Activated T-cell treated with anti-CD3 and anti-CD28 coated beads, Interleukin-2, amount 50 U/mL, for 72 hours (primary cell): ENCODE measurements at places on chromosomes 4 and X. TPM values are rescaled to one million over a fixed set of nuclear protein-coding genes. Genes with fewer than 3 reads are reported as not detected.

DNA sequence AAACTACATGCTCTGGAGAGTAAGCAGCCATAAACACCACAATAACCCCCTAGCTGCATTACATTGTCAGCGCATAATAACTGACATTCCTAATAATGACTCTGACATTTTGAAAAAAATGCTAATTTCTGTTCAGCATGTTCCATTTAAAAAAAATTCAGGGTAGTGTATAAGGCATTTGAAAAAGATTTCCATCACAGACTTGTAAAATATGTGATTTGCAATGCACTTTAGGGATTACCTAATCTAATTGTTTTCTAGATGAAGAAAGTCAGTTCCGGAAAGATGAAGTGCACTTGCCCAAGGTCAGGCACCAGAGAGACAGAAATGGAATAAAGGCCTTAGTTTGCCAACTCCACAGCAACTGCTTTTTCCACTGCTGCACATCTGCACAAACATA, 55.3 kb downstream of the FANCB start:
- no peaks in the 10 kb centered on the region for H3K4me1 ChIP-seq
- H3K4me3 ChIP-seq = no peak overlapping the region
- no peak overlapping the region for H3K27ac ChIP-seq
- H3K27me3 ChIP-seq = peaks cover 8% of the 10 kb centered on the region

Gene CPLX1
- total RNA-seq = 1.9 TPM

DNA sequence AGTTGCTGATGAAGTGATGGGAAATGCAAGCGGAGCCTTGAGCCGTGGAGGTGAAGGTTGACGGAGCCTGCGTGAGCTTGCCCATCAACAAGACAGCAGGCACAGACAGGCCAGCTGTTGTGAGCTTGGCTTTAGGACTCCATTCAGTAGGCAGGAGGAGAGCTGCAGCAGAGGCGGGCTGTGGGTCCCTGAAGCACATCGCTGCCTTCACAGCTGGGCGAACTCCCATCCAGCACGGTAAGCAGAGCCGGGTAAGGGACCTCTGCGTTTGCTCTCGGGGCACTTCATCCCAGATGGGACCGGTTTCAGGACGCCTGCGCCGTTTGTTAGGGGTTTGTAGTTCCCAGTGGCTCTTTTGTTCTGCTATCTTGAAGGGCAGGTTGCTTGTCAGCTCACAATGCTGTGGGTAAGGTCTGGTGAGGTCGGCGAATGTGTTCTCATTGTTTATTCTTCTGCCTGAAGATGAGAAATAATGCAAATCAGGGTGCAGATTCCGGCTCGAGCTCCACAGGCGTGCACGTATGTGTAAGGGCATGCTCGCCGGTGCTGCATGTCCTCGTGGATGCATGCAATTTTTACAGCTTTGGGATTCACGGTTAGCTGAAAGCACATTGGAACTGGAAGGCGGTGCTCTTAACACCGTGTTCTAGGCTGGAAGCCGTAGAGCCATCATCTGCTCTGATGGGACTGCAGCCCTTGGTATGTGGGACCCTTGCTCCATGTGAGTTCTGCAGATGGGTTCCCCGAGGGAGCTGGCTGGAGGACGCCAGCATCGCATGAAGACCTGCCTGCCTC, 54.6 kb upstream of the CLDN34 start:
- no peak overlapping the region for H3K4me3 ChIP-seq
- no peak overlapping the region for H3K27ac ChIP-seq
- H3K4me1 ChIP-seq = peaks cover 6% of the 10 kb centered on the region
- H3K27me3 ChIP-seq = peaks cover 53% of the 10 kb centered on the region
- H3K36me3 ChIP-seq = no peaks in the 10 kb centered on the region

DNA sequence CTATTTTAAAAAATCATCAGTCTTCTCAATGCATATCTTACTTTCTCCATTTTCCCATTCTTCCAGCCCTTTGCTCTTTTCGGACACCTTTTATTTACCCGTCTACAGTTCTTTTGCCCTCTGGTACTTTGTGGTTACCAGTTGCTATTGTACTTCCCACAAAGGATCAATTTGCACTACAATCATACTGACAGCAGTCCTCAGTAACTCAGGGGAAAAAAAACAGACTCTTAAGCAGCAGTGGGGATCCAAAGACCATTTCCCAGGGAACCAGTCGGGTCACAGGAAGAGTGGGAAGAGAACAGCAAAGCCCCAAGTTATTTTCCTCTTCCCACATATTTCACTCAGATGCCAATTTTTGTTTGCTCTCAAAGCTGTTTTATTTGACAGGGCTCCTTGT, 23.1 kb downstream of the DMD start:
- H3K27me3 ChIP-seq = no peaks in the 10 kb centered on the region
- no peak overlapping the region for H3K4me3 ChIP-seq
- H3K4me1 ChIP-seq = no peaks in the 10 kb centered on the region
- no peak for DNase-seq

DNA sequence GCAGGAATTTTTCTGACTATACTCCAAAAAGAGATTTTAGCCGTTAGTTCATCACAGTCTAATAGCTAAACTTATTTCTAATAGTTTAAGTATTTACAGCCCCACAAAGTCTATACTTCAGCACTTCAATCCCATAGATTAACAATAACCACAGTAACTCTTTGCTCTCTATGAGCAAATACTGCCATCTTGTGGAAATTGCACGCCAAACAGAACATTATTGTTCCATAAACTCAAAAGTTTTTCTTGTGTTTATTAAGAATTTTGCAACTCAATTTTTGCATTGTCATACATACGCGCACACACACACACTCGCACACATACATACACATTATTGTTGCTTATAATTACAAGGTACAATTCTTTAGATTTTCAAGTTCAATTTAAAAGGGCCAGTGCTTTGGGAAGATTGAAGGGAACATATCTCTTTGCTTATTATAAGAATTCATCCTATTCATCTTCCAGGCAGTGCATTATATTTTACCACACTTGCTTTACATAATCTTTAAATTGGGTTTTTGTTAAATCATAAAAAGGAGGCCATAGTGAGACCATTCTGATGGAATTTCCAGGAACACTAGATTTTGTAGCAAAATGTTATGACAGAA, 63.8 kb upstream of the ATOH1 start:
- no peak for DNase-seq
- H3K4me3 ChIP-seq = no peak overlapping the region
- H3K27me3 ChIP-seq = no peaks in the 10 kb centered on the region
- H3K36me3 ChIP-seq = no peaks in the 10 kb centered on the region

Gene CT45A10
- not detected for total RNA-seq

- no peak for DNase-seq
- H3K27me3 ChIP-seq = no peaks in the 10 kb centered on the region
- no peak overlapping the region for H3K27ac ChIP-seq
- H3K4me3 ChIP-seq = no peak overlapping the region
- no peaks in the 10 kb centered on the region for H3K4me1 ChIP-seq
Measured at GRCh38 chr4:72505314-72505744, 63.7 kb downstream of the ADAMTS3 start.

- H3K27me3 ChIP-seq = no peaks in the 10 kb centered on the region
- H3K27ac ChIP-seq = no peak overlapping the region
- no peak for DNase-seq
- no peaks in the 10 kb centered on the region for H3K4me1 ChIP-seq
Measured at GRCh38 chr4:181376058-181376457, 867.1 kb upstream of the TENM3 start.

DNA sequence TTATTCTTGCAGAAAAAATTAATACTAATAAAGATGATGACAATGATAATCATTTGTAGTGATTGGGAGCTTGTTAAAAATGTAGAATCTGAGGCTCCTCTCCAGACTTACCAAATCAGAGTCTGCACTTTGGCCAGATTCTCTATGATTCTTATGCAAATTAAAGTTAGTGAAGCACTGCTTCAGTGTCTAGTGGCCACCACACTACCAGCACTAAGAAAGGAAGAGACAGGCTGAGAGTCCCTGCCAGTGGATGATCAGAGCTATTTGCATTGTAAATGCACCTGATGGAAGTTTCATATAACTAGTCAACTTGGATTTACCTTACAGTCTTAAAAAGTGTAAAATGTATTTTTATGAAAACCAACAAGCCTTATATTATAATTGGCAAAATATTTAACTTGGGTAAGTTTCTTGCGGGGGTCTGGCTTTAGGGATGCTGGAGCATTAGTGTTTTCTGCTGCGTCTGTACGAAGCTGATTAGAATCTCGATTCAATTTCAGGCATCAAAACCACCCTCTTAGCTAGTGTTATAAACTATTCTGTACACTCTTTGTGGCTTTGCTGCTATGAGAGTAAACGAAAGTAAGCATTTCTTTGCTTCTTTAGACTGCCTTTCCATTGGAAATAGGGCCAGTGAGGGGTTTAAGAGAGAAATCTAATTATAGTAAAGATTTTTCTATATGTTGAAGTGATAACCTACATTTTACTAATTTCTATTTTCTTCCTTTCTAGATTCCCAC, 114.1 kb downstream of the TLL1 start:
- no peaks in the 10 kb centered on the region for H3K27me3 ChIP-seq
- H3K4me1 ChIP-seq = no peaks in the 10 kb centered on the region
- no peaks in the 10 kb centered on the region for H3K36me3 ChIP-seq
- no peak overlapping the region for H3K27ac ChIP-seq

GRCh38 chr4:34043131-34043530, 2201.2 kb downstream of the ARAP2 start:
- H3K4me1 ChIP-seq = no peaks in the 10 kb centered on the region
- DNase-seq = no peak
- no peaks in the 10 kb centered on the region for H3K36me3 ChIP-seq
- H3K27ac ChIP-seq = no peak overlapping the region
- H3K27me3 ChIP-seq = no peaks in the 10 kb centered on the region

- H3K27me3 ChIP-seq = no peaks in the 10 kb centered on the region
- no peaks in the 10 kb centered on the region for H3K36me3 ChIP-seq
- H3K4me1 ChIP-seq = no peaks in the 10 kb centered on the region
- H3K27ac ChIP-seq = no peak overlapping the region
Measured at GRCh38 chr4:8105306-8106100, 53.1 kb downstream of the ABLIM2 start.

Gene PDGFRA
- not detected for total RNA-seq

- peaks cover 51% of the 10 kb centered on the region for H3K4me1 ChIP-seq
- H3K4me3 ChIP-seq = no peak overlapping the region
- no peak overlapping the region for H3K27ac ChIP-seq
Measured at GRCh38 chr4:123446865-123447474, 50.4 kb downstream of the SPRY1 start.

Gene AASDH
- total RNA-seq = 17.6 TPM

GRCh38 chrX:20527558-20528011, 260.9 kb upstream of the RPS6KA3 start:
- no peak overlapping the region for H3K27ac ChIP-seq
- H3K36me3 ChIP-seq = no peaks in the 10 kb centered on the region
- no peak for DNase-seq
- peaks cover 13% of the 10 kb centered on the region for H3K4me1 ChIP-seq
- H3K27me3 ChIP-seq = peaks cover 34% of the 10 kb centered on the region

Gene DMD
- total RNA-seq = 4.6 TPM

DNA sequence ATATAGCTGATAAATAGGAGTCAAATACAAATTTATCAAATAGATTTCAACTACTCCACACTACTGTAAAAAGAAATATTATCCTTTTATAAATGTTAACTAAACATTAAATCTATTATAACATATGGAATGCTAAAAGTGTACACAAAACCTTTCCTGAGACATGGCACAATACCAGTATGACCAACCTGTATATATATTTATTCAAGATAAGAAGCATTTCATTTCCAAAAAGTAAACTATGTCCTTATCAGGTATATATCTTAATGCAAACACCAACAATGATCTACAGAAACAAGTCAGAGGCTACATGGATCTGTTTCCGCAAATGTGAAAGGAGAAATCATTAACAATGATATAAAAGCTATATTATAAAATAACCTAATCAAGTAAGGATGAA, 37.8 kb downstream of the WNK3 start:
- peaks cover 16% of the 10 kb centered on the region for H3K27me3 ChIP-seq
- H3K4me1 ChIP-seq = no peaks in the 10 kb centered on the region
- H3K4me3 ChIP-seq = no peak overlapping the region

DNA sequence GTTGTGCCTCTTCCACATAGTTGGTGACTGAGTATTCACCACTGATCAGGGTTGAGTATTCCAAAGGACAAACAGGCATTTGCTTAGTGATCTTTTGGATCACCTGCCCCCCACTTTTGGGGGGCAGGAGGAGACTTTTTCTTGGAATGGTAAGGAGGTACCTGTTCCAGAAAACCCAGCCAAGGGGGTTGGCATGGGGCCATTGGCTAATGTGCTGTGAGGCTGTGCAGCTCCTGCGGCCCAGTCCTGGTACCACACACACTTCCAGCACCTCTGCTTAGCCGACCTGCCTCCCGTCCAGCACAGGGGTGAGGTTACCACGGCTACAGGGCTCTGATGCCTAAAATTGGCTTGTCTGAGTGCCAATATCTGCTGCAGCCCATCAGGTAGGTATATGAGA, 40.1 kb upstream of the MGST2 start:
- no peak for DNase-seq
- H3K4me3 ChIP-seq = no peak overlapping the region
- no peak overlapping the region for H3K27ac ChIP-seq
- H3K36me3 ChIP-seq = no peaks in the 10 kb centered on the region
- peaks cover 8% of the 10 kb centered on the region for H3K27me3 ChIP-seq
- no peaks in the 10 kb centered on the region for H3K4me1 ChIP-seq

Gene CFI
- total RNA-seq = 0.17 TPM

- no peak overlapping the region for H3K27ac ChIP-seq
- H3K4me1 ChIP-seq = peaks cover 9% of the 10 kb centered on the region
- H3K4me3 ChIP-seq = peak overlapping the region; percentile 21
- no peaks in the 10 kb centered on the region for H3K36me3 ChIP-seq
- peak; percentile 18 for DNase-seq
- no peaks in the 10 kb centered on the region for H3K27me3 ChIP-seq
Measured at GRCh38 chr4:25421816-25422525, 44.9 kb downstream of the ANAPC4 start.

GRCh38 chrX:31217084-31217483, 145.2 kb upstream of the FTHL17 start:
- no peak for DNase-seq
- H3K4me3 ChIP-seq = no peak overlapping the region
- no peak overlapping the region for H3K27ac ChIP-seq
- no peaks in the 10 kb centered on the region for H3K36me3 ChIP-seq
- no peaks in the 10 kb centered on the region for H3K4me1 ChIP-seq
- peaks cover 6% of the 10 kb centered on the region for H3K27me3 ChIP-seq

Gene KLHL13
- total RNA-seq = 1.6 TPM

Gene CSN3
- not detected for total RNA-seq

Gene OTC
- not detected for total RNA-seq

Gene RNF212
- 3.9 TPM for total RNA-seq

Gene MAGEB18
- total RNA-seq = not detected

DNA sequence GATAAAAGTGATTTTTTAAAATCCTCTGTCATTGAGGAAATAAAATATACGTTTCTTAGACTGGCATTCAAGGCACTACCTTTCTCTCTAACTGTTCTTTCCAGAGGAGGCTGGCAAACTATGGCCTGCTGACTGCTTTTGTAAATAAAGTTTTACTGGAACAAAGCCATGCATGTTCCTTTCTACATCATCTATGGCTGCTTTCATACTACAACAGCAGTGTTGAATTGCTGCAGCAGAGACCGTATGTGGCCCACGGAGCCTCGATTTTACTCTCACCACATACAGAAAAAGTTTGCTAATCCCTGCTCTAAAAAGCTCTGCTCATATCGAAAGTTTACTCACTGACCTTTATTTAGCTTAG, 20.2 kb downstream of the SETD7 start:
- no peak overlapping the region for H3K27ac ChIP-seq
- no peak for DNase-seq
- no peaks in the 10 kb centered on the region for H3K4me1 ChIP-seq
- no peak overlapping the region for H3K4me3 ChIP-seq

- no peak overlapping the region for H3K4me3 ChIP-seq
- no peaks in the 10 kb centered on the region for H3K27me3 ChIP-seq
- no peak for DNase-seq
- H3K4me1 ChIP-seq = peaks cover 5% of the 10 kb centered on the region
Measured at GRCh38 chr4:141599853-141600252, 36.5 kb upstream of the IL15 start.
